ENCODE measurements at places on chromosomes 3 and 15.

GRCh38 chr3:85495602-85496001, 536.8 kb downstream of the CADM2 start:
- no peak for DNase-seq

DNA sequence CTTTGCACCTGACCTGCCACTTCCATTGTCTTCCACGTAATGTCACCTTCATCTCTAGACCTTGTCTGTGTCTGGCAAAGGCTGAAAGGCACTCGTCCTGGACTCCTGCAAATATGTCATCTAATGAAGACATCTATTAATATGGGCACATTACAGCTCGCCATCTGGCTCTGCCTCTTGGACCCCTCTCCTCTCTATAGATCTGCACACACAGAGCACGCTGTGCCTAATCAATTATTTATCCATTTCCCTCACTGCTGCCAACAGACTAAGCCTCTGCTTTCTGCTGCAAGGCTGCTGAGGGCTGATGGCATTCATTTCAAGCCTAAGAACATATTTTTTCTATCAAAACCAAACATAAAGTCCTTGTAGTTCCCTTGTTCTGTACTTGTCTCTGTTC, 573.0 kb downstream of the TUSC7 start:
- no peak for DNase-seq

- no peak for DNase-seq
Measured at GRCh38 chr15:94887391-94887790, 656.0 kb downstream of the MCTP2 start.

GRCh38 chr15:26037369-26037768, 174.2 kb upstream of the ATP10A start:
- no peak for DNase-seq

DNA sequence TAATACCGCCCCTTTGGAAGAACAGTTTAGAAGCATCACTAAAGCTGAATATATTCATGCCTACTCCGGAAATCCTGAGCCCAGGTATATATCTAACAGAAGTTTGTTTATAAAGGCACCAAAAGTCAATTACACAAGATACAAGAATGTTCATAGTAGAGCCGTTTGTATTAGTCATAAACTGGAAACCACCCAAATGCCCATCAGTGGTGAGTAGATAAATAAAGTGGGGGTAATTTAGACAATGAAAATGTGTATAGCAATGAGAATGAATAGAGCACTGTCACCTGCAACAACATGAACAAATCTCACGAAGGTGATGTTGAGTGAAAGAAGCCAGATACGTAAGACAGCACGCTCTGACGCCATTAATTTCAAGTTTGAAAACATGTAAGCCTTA, 68.3 kb upstream of the GLCE start:
- no peak for DNase-seq

DNA sequence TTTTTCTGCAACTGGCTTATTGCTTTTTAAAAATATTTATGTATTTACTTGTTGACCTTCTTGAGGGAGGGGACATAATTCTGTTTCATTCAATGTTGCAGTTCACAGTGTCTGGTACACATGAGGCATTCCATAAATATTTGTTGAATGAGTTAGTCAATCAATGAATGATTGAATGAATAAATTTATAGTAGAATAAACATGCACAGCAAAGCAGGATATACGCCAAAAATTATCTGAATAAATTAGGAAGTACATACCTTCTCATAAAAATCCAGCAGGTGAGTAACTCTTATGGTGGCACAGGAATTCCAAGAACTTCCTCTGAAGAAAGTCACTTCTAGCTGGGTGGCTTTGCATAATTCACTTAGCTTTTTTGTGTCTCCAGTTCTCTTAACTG, 469.4 kb upstream of the ATP11B start:
- no peak for DNase-seq

GRCh38 chr3:63069806-63070475, 194.7 kb upstream of the CADPS start:
- no peak for DNase-seq

DNA sequence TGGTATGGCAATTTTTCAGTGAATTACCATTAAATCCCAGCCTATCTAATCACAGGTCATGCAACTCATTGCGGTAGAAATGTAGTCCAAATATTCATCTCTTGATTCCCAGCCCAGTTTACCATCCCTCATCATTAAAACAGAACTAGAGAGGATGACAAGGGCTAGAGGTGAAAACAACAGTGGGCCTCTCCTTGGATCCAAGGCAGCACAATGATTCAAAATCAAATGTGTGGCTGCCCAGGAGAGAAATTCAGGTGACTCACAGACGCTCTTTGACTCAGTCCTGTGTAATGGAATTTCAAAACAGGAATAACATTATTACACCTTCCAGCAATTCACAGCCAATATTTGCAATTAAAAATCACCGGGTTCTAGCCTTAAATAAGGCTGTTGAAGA, 246.5 kb downstream of the TBL1XR1 start:
- DNase-seq: no peak

DNA sequence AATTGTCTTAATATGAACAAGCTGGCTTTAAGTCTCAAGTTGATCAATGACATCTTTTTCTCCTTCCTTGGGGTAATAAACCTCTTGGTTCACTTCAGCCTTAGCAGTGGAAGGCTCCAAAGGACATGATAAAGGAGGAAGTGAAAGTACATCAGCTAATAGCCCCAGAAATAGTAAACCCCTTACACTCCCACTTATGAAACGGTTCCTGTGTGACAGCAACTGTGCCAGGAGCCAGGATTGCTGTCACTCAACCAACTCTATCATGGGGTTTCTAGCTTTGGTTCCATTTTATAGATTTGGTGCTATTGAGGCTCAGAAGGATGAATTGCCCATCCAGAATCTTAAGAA, 216.7 kb downstream of the ABHD5 start:
- no peak for DNase-seq

DNA sequence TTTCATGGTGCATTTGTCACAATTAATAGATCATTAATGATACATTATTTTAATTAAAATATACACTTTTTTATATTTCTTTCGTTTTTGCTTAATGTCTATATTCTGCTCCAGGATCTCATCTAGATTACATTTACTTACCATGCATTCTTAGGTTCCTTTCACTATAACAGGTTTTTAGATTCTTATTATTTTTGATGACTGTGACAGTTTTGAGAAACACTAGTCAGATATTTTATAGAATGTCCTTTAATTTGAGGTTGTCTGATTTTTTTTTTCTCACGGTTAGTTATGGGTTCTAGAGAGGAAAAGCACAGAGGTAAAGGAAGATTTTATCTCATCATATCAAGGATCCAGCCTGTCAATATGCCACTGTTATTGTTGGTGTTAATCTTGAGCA, 595.8 kb upstream of the BCHE start:
- DNase-seq: no peak

DNA sequence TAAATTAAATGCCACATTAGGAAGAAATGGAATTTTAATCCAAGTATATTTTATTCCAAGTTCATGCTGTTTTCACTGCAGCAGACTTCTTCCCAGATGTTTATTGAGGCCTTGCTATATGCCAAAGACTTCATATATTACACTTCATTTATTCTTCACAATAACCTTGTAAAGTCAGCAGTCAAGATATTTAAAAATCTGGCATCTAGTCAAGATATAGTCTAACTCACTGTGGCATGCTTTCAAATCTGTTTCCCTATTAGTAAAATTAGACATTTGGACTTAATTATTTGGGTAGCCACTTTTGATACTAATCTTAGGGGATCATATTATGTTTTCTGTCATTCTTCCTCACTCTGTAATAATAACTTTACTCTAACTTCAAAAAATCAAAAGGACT, 81.5 kb upstream of the VGLL3 start:
- no peak for DNase-seq

DNA sequence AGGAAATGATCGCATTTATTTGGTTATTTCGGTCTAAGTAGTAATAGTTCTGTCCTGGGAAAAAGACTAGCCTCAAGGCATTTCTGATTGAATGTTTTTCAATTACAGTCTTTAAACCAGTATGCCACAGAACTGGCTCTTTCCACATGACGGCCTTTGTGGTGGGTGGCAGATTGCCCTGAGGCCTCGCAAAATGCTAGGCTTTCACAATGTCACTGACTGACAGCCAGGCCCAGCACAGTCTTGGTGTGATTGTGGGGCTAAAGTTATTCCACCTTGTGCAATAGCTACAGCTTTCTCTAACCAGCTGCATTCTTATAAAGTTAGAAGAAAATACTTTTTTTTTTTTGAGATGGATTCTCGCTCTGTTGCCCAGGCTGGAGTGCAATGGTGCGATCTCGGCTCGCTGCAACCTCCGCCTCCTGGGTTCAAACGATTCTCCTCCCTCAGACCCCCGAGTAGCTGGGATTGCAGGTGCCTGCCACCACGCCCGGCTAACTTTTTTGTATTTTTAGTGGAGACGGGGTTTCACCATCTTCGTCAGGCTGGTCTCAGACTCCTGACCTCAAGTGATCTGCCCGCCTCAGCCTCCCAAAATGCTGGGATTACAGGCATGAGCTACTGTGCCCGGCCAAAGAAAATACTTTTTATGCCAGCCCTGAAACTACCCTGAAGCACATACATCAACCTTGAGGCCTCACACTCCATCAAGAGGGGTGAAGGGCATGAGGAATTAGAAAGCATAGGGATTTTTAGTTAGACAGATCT, 2.5 kb upstream of the ADIPOQ start:
- no peak for DNase-seq

- no peak for DNase-seq
Measured at GRCh38 chr3:12427551-12427950, 56.7 kb upstream of the TSEN2 start.

- no peak for DNase-seq
Measured at GRCh38 chr3:146164971-146165769, 4.2 kb upstream of the PLOD2 start.

DNA sequence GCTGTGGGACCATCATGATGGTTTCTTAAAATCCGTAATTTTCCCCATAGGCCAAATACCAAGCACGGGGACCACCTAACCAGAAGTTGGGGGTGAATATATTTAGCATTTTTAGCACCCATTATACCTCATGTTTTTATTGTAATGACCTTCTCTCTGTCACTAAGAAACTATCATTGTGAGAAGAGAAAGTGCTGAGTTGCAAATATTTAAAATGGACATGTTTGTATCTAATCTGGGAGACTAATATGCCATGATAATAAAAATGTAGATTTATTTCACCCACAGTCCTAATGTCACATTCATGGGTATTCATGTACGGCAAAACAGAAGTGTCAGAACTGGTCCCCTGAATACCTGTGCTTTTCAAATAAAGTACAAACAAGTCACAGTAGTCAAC, 398.9 kb upstream of the NR2F2 start:
- no peak for DNase-seq

DNA sequence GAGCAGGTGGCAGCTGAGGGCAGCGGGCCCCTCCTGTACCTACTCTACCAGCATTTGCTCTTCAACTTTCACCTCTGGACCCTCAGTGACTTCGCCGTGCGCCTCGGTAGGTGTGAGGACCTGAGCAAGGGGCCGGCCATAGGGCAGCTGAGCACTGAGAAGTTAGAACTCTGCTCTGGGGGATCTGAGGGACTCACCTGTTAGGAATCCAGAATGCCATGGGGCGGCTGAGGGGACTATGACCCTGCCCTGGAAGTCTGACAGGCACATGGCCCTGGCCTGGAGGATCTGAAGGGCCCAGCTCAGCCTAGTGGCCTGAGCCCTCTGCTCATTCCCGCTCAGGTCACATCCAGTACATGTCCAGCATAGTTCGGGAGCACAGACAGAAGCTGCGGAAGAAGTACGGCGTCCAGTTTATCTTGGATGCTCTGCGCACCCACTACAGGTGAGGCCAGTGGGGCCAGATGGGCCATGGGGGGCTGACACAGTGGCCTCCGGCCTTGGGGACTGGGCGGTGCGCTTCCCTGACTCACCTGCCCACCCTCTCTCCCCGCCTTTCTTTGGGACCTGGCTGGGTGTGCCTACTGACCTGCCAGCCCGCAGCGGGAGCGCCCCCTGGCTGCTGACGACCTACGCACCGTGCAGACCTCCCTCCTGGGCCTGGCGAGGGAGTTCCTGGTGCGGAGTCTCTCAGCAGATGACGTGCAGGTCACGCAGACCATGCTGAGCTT, 18.8 kb downstream of the NBEAL2 start:
- DNase-seq: peak; percentile 81
